ENCODE measurements at places on chromosomes 3 and 15.

DNA sequence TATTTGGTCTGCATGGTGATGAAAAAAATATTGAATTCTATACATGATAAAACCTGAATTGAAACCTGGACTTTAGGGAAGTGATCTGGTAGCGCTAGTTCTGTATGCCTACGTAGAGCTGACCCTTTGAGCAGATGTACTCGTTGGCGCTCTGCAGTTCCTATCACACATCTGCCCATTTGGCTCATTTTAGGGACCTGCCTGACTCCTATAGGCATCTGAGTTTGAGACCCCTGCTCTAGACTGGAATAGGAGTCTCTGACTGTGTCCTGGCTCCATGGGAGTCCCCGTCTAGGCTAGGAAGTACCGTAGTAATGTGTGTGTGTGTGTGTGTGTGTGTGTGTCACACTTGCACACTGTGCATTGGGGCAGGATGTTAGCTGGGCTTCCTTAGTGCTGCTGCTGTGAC lies 21.2 kb downstream of the STARD5 start:
- no peak for DNase-seq

DNA sequence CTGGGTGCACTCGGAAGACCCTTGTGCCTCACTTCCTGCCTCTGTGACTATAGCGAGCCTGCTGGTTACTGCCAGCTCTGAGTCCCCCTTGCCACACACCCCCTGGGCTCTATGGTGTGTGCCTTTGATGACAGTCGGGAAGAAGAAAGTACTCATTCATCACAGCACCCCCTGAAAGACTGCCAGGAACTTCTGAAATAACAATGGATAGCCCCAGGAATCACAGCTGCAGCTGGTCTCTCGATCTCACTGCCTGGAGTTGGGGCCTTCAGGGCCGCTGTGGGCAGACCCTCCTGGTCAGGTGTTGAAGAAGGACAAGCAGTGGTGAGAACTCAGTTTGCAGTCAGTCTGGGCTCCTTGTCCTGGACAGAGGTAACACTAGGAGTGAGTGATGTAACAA lies 9.8 kb upstream of the RPP14 start:
- DNase-seq, result no peak

- no peak for DNase-seq
Observed at GRCh38 chr3:901953-902778, 190.7 kb upstream of the CNTN6 start.

DNA sequence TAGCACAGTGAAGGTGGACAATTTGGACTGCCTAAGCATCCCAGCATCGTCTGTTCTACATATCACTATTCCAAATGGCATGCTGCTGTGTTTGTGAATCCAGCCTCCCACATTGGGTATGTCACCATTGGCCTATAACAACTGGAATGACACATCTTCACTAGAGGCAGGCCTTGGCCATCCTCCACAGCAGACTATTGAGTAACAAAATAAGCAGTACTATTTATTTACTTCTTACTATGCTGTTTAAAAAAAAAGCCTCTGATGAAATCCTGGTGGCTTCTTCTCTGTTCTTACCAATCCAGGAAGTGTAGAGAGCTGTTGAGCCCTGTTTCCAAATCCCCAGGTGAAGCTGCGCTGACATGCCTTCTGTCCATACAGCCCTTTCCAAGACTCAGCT lies 30.6 kb upstream of the CERS3 start:
- DNase-seq, result no peak

DNA sequence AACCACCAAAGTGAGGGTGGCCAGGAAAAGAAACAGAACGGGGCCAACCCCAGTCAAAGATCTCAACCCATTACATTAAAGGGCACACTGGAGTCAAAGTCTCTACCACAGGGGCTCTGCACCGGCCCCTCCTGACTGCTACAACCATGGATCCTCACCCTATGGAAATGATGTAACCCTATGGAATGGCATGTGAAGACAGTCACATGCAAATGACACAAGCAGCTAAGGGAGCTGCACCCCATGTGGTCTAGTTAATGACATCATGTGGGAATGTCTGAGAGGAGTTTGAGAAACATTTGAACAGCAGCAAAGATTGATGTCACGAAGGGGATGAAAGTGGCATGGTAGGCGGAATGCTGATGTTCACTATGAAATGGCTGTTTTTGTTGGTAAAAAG lies 298.2 kb upstream of the SLCO3A1 start:
- no peak for DNase-seq

DNA sequence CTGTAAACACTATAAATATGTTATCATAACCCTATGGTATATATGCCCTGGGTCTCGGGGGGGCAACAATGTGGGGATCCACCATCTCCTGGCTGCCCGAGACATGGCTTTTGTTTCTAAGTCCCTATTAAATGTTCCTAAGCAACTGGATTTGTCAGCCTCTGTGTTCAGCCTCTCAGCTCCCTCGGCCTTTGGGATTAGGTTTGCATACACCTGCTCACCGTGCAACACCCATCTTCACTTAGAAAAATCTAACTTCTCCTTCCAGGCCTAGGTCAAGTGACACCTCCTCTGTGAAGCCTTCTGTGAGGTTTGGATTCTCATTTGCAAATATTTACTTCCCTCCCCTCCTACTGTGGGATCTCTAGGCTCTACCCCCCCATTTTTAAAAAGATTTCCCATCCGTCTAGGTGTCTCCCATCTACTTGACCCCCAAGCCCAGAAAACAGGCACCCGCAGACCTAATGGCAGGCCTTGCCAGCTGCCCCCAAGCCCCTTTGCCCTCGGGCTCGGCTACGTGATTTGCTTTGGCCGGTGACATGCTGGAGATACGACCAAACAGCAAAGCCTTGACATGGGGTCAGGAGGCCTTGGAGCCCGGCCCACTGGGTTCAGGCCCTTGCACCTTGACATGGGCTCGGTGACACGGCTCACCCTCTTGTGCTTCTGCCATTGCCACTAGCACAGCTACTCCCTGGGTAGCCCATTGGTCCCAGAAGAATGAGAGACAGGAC lies 66.0 kb upstream of the BLM start:
- no peak for DNase-seq

- no peak for DNase-seq
Observed at GRCh38 chr15:66646308-66646707, 55.7 kb upstream of the SMAD6 start.

DNA sequence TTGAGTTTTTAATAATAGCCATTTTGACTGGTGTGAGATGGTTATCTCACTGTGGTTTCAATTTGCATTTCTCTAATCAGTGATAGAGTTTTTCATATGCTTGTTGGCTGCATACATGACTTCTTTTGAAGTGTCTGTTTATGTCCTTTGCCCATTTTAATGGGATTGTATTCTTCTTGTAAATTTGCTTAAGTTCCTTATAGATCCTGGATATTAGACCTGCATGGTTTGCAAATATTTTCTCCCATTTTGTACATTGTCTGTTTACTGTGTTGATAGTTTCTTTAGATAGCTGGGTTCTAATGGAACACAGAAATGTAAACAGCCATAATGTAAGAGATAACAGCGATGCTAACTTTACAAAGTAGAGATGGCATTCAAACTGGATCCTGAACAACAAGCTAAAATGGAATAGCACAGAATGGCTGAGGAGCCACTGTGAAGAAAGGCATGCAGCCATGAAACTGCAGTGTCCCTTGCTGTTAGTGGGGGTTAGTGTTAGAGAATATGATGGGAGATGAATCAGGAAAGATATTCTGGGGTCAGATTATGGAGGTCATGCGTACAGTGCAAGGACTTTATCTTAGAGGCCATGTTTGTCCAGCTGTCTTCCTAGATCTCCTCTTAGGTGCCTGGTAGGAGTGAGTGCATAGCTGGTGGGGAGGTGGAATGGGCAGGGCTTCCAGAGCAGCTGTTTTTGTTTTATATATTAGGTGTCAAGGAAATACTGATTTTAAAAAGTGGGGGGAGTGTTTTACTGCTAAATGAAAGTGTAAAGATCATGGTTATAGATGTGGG lies 48.1 kb downstream of the BBS4 start:
- no peak for DNase-seq

DNA sequence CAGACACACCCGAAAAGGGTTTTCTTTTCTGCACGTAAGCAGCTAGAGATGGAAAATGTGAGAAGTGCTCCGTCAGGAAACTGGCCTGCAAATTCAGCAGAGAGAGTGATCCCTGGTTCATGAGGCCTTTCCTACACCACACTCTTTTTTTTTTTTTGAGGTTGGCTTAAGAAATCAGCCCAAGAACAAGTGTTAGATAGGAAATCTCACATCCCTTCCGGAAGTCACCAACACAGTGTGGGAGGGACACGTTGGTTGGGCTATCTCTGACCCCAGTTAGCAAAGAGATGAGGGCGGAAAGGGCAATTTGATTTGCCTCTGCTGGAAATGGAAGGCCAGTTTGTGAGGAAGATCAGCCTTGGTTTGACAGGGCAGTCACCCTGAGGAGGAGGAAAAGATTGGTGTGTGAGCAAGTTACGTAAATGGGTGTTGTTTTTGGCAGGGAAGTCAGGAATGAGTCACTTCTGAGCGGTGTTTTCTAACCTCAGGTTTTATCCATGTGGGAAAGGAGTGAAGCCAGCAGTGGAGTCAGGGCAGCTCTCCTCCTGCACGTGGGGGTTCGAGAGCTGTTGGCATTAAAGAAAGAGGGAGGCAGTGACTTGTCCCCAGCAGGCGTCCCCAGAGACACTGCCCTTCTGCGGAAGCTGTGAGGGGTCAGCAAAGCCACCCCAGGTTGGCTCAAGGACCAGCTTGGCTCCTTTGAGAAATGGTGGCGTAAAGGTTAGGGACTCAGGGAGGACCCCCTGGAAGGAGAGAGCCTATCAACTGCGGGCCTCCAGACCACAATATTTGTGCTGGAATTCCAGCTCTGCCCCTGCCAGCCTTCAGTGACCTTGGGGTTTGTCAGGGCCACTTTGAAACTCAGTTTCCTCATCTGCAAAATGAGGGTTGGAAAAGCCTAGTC lies 237.6 kb upstream of the BHLHE40 start:
- DNase-seq, result no peak

DNA sequence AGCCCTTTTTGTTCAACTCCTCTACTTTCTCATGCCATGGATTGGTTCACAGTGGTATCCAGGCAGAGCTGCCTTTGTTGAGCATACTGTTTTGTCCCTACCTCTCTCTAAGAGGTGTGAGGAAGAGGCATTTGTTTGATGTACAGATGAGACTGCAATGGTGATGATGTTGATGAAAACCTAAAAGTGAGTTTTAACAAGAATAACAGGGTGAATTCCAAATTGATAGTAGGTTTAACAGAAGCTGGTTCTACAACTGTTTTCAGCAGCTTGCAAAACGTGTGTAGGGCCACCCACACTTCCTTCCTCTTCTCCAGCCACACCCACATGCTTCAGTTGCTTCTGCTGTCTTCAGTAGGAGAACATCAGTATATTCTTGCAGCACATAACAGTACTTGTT lies 10.2 kb downstream of the SNRK start:
- peak; percentile 33 for DNase-seq

DNA sequence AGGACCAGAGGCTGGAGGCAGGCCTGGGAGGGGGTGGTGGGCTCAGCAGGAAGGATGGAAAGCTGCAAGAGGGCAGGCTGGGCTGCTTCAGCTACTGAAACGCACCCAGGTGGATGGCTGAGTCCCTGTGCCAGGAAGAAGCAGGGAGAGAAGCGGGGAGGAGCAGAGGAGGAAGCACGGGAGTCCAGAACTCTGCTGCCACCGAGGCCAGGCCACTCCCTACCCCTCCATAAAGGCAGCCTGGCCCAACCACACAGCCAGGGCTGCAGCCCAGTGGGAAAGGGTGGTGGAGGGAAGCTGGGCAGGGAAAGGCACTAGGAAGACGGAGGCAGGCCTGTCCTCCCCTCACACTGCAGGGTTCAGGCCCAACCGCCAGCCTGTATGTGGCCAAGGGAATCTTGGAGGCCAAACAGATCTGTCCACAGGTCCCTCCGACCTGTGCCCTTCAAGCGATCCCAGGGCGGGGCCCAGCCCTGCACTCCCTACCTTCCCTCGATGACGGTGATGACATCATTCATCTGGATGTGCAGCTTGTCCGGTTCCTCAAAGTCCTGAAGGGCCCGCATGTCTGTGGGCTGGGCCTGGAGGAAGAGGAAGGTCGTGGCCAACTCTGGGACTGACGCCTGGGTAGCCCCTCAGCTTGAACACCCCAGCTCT lies 30.5 kb downstream of the TNK2 start:
- DNase-seq, result no peak

GRCh38 chr3:65824166-65824565 lies 214.6 kb downstream of the MAGI1 start:
- no peak for DNase-seq

DNA sequence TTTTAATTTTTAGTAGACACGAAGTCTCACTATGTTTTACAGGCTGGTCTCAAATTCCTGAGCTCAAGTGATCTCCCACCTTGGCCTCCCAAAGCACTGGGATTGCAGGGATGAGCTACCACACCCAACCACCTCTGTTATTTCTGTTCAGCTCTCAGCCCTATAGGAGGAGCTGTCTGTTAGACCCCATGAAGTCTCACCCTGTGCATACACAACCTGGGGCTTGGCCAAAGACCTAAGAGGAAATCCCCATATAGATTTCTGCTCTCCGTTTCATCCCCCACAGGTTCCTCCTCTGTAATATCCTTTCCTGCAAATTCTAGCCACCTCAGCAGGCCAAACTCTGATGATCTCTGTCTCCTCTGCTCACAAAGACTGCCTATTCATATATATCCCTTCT lies 56.6 kb upstream of the CTDSPL2 start:
- no peak for DNase-seq

DNA sequence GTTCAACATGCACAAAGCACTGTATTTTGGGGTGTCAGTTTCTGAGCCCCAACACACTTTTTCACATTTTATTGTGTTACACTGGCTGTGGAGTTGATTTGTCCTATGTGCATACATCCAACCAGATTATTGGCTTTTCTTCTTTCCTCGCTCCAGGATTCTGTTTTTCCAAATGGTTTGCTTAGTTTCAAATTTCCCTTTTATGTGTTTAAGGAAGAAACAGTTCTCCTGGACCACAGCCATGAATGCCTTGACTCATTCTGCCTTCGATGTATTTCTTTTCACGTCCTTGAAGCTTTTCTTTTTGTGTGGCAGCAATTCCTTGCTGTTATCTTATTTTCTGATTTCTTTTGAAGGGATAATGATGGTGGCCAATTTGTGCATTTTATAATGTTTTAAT lies 53.8 kb downstream of the CACNA2D3 start:
- DNase-seq, result no peak

DNA sequence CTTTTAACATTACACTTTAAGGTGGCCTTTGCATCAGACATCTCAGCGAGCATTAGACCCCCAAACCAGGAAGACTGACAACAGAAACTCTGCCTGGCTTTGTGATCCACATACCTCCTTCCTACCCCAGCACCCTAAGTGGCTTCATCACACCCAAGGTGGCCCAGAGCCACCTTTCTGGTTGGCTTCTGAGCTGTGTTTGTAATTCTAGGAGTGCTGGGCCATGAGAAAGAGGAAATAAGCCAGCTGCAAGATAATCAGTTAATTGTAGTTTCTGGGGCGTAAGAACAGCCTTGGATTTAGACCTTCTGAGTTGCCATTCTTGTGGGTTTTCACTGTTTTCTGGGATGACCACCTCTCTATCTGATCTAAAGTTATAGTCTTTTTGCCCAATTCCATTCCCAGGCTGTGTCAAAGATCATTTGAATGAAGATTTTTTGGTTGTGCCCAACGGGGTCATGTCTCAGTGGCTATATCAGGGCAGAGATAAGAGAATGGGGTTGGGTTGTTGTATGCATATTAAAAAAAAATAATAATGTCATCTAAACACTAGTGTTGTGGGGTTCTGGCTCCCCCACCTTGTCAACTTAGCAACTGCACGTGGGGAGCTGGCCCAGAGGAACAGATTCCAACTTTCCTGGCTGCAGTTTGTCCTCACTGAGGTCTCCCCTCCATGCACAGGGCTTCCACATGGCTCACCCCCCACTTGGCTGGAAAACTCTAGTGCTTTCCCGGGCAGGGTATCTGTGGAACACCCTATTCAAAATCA lies 234.8 kb upstream of the WNT5A start:
- DNase-seq, result no peak

Measured in stimulated activated CD8-positive, alpha-beta memory T cell treated with anti-CD3 and anti-CD28 coated beads, Interleukin-2, amount 100 ng/mL, for 1 hour (primary cell).